Endothelial cell (in vitro differentiated cells): ENCODE measurements at places on chromosomes 7 and 10. TPM values are rescaled to one million over a fixed set of nuclear protein-coding genes. Genes with fewer than 3 reads are reported as not detected.

DNA sequence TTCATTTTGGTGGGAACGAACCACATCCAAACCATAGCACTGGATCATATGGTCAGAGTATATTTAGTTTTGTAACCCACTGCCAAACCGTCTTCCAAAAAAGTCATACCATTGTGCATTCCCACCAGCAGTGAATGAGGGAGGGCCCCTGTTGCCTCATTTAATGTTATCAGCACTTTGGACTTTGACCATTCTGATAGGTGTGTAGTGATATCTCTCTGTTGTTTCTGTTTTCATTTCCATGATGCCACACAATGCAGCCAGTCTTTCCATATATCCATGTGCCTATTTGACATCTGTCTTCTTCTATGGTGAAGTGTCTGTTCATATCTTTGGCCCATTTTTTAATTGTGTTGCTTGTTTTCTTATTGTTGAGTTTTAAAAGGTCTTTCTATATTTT is 105.0 kb upstream of the PPP2R2D start:
- no peaks in the 10 kb centered on the region for H3K27me3 ChIP-seq
- no peaks in the 10 kb centered on the region for H3K4me1 ChIP-seq
- H3K27ac ChIP-seq: no peak overlapping the region
- no peak for DNase-seq
- H3K36me3 ChIP-seq: no peaks in the 10 kb centered on the region

DNA sequence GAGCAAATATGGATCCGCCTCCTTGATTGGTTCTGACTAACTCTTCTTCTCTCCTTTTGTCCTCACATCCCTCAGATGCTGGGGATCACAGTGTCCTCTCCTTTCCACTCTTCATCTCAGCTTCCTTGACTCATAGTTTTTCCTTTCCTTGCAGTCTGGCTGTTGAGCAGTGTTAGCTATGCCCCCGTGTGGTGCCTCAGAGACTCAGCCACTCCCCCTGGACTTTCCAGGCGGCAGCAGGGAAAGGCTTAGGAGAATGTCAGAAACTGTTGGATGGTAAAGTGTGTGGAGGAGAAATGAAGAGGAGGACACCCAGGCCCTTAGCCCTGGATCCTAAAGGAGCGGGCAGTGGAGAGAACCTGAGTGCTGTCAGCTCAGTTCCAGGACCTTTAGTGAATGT is 267.5 kb downstream of the CELF2 start:
- no peak overlapping the region for H3K4me3 ChIP-seq
- H3K27ac ChIP-seq: no peak overlapping the region
- H3K36me3 ChIP-seq: peaks cover 17% of the 10 kb centered on the region
- H3K27me3 ChIP-seq: no peaks in the 10 kb centered on the region
- no peaks in the 10 kb centered on the region for H3K4me1 ChIP-seq
- no peak for DNase-seq

The CPEB3 gene
- 2.4 TPM for total RNA-seq

GRCh38 chr10:50536617-50537240 is 87.0 kb downstream of the SGMS1 start:
- no peaks in the 10 kb centered on the region for H3K36me3 ChIP-seq
- no peak overlapping the region for H3K4me3 ChIP-seq
- H3K27me3 ChIP-seq: peaks cover 3% of the 10 kb centered on the region
- peaks cover 11% of the 10 kb centered on the region for H3K4me1 ChIP-seq
- DNase-seq: no peak

The SFTPA2 gene
- total RNA-seq: not detected

DNA sequence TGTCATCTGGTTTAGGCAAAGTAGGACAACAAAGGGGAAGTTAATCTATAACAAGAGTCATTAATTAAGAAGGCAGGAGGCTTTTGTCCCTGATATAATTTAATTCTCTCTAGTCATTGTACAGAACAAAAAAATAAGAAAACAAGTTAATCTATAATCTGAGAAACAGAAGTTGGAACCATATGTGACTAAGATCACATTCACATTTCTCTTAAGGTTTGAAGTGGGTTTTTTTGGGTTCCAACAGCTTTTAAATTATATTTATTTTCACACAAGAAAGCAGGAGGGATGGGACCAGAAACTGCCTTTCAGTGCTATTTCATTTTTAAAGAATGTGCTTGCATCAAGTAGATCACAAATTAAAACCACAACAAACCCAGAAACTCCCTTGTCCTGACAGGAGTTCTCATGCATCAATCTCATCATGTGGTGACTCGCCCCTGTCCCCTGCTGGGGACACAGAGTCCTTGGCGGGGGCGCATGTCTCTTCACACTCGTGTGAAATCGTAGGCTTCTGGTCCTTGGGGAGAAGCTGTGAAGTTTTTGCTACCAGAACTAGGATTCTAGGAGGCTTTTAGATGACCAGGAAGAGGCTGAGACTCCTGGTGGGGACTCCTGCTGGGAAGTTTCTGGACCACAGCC is 10.1 kb upstream of the OPN4 start:
- no peak overlapping the region for H3K27ac ChIP-seq
- peaks cover 2% of the 10 kb centered on the region for H3K27me3 ChIP-seq
- H3K4me3 ChIP-seq: no peak overlapping the region
- no peaks in the 10 kb centered on the region for H3K4me1 ChIP-seq
- peaks cover 4% of the 10 kb centered on the region for H3K36me3 ChIP-seq

The TAS2R60 gene
- total RNA-seq: not detected

DNA sequence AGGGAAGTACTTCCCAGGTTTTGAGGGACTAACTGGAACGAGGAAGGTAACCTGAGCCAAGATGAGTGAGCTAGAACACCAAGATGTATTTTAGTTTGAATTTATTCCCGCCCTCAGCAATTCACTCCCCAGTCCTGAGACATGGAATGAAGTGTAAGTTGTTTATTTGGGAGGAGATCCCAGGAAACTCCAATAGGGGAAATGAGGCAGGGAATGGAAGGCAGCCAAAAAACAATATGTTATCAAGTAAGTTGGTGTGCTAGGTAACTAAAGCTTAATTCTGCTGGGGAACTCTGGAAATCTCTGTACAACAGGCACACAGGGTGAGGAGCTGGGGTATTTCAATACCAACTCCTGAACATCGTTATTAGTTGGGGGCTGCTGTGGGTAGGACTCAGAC is 189.7 kb upstream of the HDAC9 start:
- no peaks in the 10 kb centered on the region for H3K4me1 ChIP-seq
- no peaks in the 10 kb centered on the region for H3K27me3 ChIP-seq
- no peak overlapping the region for H3K27ac ChIP-seq
- DNase-seq: no peak
- no peak overlapping the region for H3K4me3 ChIP-seq
